Kidney (tissue), 22 donors: ENCODE measurements at places on chromosomes 1 and 21. TPM values are rescaled to one million over a fixed set of nuclear protein-coding genes. Genes with fewer than 3 reads are reported as not detected.

Gene C1orf226
- 15.2 TPM for total RNA-seq

Gene S100A9
- 271 TPM for total RNA-seq

Gene KCNT2
- total RNA-seq: 6.3 TPM

DNA sequence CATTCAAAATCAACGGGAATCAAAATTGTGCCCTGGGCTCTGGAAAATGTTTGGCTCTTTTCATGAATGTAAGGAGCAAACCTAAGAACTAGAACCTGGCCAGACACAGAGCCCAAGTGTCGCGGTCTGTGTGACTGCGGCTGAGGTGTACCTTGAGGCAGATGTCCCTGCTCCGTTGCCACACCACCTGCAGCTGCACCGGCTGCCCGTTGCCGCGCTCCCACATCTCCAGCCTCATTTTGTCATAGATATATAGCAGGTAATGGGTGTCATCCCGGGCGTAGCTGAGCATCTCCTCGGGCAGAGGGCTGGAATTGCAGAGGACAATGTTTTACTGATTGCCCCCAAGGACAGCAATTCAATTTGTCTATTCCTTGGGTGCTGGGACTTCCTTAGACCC, 18.7 kb downstream of the EXOSC10 start:
- peak; percentile 49 for DNase-seq
- H3K36me3 ChIP-seq: peaks cover 54% of the 10 kb centered on the region
- H3K4me1 ChIP-seq: no peaks in the 10 kb centered on the region
- H3K27ac ChIP-seq: no peak overlapping the region
- no peaks in the 10 kb centered on the region for H3K27me3 ChIP-seq

GRCh38 chr1:218874313-218874712, 299.4 kb upstream of the LYPLAL1 start:
- no peaks in the 10 kb centered on the region for H3K36me3 ChIP-seq
- no peak overlapping the region for H3K4me3 ChIP-seq
- no peaks in the 10 kb centered on the region for H3K27me3 ChIP-seq
- DNase-seq: no peak
- H3K27ac ChIP-seq: no peak overlapping the region

DNA sequence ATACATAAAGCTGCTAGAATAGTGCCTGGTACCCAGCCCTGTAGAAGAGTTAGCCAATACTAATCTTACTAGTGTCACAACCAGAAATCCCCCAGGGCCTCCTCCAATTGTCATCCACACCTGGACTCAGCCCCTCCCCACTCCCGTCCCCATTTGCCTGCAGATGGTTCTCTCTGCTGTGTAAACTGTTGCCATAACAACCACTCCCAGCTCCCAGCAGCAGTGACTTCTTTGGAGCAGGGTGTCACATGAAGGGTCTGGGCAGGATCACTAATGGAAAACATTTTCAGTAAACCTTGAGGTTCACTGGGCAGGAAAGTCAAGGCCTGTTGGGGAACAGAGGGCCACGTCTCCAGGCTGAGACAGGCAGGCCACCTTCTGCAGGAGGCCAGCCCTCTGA, 126.0 kb upstream of the IPO9 start:
- H3K4me1 ChIP-seq: no peaks in the 10 kb centered on the region
- no peak overlapping the region for H3K4me3 ChIP-seq
- DNase-seq: no peak
- no peak overlapping the region for H3K27ac ChIP-seq
- H3K27me3 ChIP-seq: no peaks in the 10 kb centered on the region

GRCh38 chr1:195475568-195475967, 1132.7 kb downstream of the KCNT2 start:
- no peaks in the 10 kb centered on the region for H3K4me1 ChIP-seq
- H3K27ac ChIP-seq: no peak overlapping the region
- DNase-seq: no peak
- no peaks in the 10 kb centered on the region for H3K36me3 ChIP-seq
- H3K27me3 ChIP-seq: no peaks in the 10 kb centered on the region

DNA sequence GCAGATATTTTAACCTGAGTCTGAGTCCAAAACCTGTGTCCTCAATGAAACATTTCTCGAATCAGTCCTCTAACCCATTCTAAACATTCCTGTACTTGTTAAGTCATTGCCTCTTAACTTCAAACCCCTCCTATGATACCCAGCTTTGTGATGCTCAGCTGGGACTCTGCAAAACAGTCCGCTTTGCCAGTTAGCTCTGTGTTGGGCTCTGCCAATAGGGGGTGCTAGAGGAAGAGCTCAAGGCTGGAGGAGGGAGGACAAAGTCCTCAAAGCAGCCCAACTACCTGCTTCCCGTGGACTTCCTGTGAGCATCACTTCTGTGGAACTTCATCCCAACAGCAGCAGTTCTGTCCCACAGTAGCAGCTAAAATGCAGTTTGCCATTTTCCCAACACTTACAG, 38.1 kb upstream of the SYT14 start:
- no peaks in the 10 kb centered on the region for H3K27me3 ChIP-seq
- no peaks in the 10 kb centered on the region for H3K4me1 ChIP-seq
- no peak overlapping the region for H3K4me3 ChIP-seq
- no peak for DNase-seq
- H3K36me3 ChIP-seq: no peaks in the 10 kb centered on the region

DNA sequence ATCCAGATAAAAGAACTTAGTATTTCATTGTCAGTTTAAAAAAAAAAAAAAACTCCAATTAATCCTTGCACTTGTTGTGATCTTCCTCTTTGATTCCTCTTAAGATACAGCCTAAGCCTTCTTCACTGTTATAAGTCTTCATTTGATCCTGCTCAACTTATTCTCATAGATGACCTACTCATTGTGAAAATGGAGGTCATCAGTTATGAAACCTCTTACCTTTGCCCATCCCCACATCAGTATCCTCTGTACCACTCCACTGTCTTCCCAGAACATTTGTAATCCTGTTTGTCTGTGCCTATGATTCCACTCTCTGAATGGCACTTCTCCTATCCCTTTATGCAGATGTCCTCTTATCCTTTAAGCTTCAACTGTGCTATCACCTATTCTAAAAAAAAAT, 28.0 kb downstream of the ODR4 start:
- H3K4me1 ChIP-seq: no peaks in the 10 kb centered on the region
- no peak overlapping the region for H3K27ac ChIP-seq
- H3K4me3 ChIP-seq: no peak overlapping the region
- DNase-seq: no peak
- peaks cover 17% of the 10 kb centered on the region for H3K36me3 ChIP-seq

DNA sequence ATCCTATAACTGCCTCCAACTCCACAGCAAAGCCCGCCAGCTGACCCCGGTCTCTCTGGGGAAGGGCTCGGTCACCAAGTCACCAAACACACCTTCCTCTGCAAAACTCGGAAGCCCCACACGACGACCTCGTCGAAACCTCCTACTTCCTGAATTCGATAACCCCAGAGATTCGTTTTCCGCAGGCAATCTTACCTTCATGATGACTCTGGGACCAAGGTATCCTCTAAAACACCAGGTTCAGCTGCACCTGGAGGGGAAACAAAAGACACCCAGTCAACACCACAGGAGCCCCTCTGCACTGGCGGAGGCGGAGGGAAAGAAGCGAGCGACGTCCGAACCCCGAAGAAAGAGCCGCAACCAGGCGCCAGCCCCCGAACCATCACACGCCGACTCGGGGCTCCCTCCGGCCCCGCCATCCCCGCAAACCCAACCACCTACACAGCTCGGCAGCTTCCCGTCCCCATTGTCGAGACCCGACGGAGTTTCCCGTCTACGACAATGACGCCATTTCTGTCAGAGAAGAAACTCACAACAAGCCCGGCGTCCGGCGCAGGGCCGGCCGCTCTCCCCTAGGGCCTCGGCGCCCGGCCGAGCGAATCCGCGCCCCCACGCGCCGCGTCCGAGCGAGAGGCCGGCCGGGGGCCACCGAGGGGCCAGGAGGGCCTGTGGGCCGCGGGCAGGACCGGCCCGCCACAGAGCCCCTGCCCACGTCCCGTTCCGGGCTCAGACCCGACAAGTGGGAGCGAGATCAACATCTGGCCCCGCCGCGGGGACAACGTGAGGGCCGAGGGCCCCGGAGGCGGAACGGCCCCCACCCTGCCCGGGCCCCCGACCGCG, 1.0 kb downstream of the ARID4B start:
- H3K4me3 ChIP-seq: peak overlapping the region; percentile 81
- DNase-seq: peak; percentile 73
- no peaks in the 10 kb centered on the region for H3K27me3 ChIP-seq
- peaks cover 4% of the 10 kb centered on the region for H3K4me1 ChIP-seq

DNA sequence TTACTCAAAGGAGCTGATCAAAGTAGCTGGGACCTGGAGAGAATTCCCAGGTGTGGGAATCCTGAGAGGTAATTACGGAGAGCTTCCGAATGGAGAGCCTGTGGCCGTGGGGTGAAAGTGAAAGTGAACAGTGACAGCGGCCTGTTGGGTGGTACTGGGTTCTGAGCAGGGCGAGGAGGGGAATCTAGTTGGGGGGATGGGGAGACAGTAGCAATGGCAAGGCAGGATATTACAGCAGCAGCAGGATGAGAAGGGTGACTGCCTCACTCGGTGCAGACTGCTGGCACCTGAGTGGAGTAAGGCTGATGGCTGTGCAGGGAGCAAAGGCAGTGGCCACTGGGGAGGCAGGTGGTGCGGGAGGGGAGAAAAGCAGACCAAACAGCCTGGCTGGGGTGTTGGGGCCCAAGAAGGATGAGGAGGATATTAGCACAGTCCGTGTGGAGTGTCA, 70.3 kb upstream of the PRDX6 start:
- DNase-seq: no peak
- H3K27me3 ChIP-seq: no peaks in the 10 kb centered on the region
- no peak overlapping the region for H3K27ac ChIP-seq

- H3K4me3 ChIP-seq: no peak overlapping the region
- no peak overlapping the region for H3K27ac ChIP-seq
- H3K27me3 ChIP-seq: no peaks in the 10 kb centered on the region
- H3K36me3 ChIP-seq: no peaks in the 10 kb centered on the region
Measured at GRCh38 chr1:55584526-55585401, 369.6 kb upstream of the USP24 start.

Gene DNAJC28
- total RNA-seq: 2.2 TPM

Gene NTMT2
- not detected for total RNA-seq

Gene ATF3
- 12.8 TPM for total RNA-seq

DNA sequence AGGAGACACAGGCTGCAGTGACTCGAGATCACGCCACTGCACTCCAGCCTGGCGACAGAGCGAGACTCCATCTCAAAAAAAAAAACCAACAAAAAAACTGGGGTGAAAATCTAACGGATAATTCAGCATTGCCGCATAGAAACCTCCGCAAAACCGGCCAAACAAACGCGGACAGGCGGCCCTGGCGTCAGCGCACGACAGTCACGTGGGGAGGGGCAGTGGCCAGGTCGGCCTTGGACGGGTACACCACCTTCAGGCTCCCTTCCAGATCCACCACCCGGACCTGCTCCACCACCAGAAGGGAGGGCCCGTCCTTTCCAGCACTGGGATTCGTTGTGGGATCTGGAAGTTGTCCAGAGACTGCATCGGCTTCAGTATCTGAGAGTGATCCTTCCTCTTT, 8.4 kb downstream of the SMIM1 start:
- no peaks in the 10 kb centered on the region for H3K4me1 ChIP-seq
- H3K4me3 ChIP-seq: no peak overlapping the region
- peaks cover 35% of the 10 kb centered on the region for H3K36me3 ChIP-seq
- H3K27me3 ChIP-seq: no peaks in the 10 kb centered on the region
- H3K27ac ChIP-seq: no peak overlapping the region

DNA sequence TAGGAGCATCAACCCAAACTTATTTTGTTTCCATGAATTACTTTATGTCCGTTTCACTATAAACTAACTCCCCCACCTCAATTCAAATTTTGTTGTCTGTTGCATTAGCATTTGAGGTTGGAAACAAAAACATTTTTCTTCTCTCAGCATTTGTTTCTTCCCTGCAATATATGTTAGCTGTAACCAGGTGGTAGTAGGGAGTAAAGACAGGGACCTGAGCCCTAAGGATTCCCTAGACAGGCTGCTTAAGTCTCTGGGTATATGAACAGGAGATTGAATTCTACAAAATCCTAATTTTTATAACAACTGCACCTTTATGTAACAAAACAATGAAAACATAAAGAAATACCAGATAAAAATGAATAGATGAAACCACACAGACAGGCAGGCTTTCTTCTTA, 242.6 kb downstream of the PAPPA2 start:
- no peaks in the 10 kb centered on the region for H3K36me3 ChIP-seq
- no peak for DNase-seq
- no peaks in the 10 kb centered on the region for H3K27me3 ChIP-seq
- no peak overlapping the region for H3K27ac ChIP-seq
- no peak overlapping the region for H3K4me3 ChIP-seq

DNA sequence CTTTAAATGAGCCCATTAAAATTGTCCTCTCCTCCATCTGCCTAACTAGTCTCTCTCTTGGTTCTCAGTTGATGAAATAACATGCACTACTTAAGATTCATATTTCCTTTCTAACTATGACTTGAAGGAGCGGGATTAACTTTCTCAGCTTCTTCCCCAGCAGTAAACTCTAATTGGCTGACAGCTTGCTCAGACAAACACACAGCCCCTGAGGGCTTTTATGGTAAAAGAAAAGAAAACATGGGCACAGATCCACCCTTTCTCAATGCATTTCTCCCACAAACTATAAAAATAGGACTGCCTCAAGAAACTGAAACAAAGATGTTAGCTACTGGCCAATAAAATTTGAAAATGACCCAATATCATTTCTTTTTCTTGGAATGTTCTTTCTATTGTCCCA, 703.1 kb downstream of the ADGRL2 start:
- no peaks in the 10 kb centered on the region for H3K36me3 ChIP-seq
- no peak for DNase-seq
- H3K27ac ChIP-seq: no peak overlapping the region
- no peaks in the 10 kb centered on the region for H3K27me3 ChIP-seq

DNA sequence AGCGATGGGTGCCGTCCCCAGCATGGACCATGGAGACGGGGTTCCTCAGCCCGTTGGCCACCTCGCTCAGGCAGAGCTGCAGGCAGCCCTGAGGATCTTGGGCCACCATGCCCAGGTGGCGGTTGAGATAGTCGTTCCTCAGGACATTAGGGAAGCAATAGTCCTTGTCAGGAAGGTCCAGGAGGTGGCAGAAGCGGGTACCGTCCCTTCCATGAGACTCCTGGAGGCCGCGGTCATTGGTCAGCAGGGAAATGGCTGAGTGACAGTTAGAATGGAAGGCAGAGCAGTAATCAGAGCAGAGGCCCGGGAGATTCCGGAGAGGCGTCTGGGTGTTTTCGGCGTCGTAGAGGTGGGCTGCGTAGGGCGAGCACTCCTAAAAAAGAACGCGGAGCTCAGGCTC, 4.1 kb downstream of the HHIPL2 start:
- no peaks in the 10 kb centered on the region for H3K36me3 ChIP-seq
- no peaks in the 10 kb centered on the region for H3K27me3 ChIP-seq
- H3K27ac ChIP-seq: no peak overlapping the region
- DNase-seq: no peak
- no peaks in the 10 kb centered on the region for H3K4me1 ChIP-seq

DNA sequence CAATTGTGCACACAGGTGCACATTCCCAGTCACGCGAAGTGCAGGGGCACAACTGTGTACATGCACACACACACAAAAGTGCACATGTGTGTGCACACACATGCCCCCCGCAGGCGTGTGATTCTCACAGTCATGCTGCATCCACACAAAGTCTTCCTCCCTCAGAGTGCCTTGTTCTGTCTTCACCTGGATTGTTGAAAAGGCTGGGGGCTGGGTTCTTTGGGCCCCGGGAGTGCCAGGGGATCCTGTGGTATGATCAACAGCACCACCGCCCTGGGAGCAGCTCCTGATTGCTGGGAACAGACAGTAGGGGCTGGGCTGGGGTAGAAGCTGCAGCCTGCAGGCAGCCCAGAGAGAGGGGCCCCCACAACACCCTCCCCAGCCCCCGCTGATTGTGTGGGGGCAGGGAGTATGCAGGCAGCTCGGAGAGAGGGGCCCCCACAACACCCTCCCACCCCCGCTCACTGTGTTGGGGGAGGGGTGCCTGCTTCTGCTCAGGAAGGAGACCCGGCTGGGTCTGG, 3.4 kb downstream of the COL18A1 start:
- no peaks in the 10 kb centered on the region for H3K4me1 ChIP-seq
- H3K27ac ChIP-seq: no peak overlapping the region
- no peaks in the 10 kb centered on the region for H3K27me3 ChIP-seq
- no peak overlapping the region for H3K4me3 ChIP-seq

Gene COL24A1
- 0.54 TPM for total RNA-seq

Gene COL6A2
- total RNA-seq: 174 TPM
